WTC11 (cell line): ENCODE measurements at places on chromosomes 4 and X. TPM values are rescaled to one million over a fixed set of nuclear protein-coding genes. Genes with fewer than 3 reads are reported as not detected.

The TBX22 gene
- total RNA-seq = 0.30 to 1.0 TPM (median 0.66 TPM) in 3 replicates

- DNase-seq = no peak
- H3K4me3 ChIP-seq = peak overlapping the region; percentile 63
- H3K36me3 ChIP-seq = no peaks in the 10 kb centered on the region
- H3K27ac ChIP-seq = no peak overlapping the region
- H3K4me1 ChIP-seq = peaks cover 20% of the 10 kb centered on the region
Measured at GRCh38 chrX:40104985-40105834, 7.5 kb upstream of the BCOR start.

GRCh38 chr4:99847362-99847976 is 30.8 kb downstream of the DAPP1 start:
- no peak overlapping the region for H3K27ac ChIP-seq
- H3K27me3 ChIP-seq = no peaks in the 10 kb centered on the region
- no peaks in the 10 kb centered on the region for H3K4me1 ChIP-seq
- H3K4me3 ChIP-seq = no peak overlapping the region

The AMMECR1 gene
- 13.6 to 18.1 TPM (median 14.5 TPM) in 3 replicates for total RNA-seq

GRCh38 chrX:16910376-16910775 is 36.1 kb upstream of the REPS2 start:
- no peaks in the 10 kb centered on the region for H3K36me3 ChIP-seq
- no peak for DNase-seq
- no peak overlapping the region for H3K27ac ChIP-seq
- peaks cover 2% of the 10 kb centered on the region; the same call in 1 of the 2 replicates for H3K27me3 ChIP-seq
- H3K4me1 ChIP-seq = peaks cover 4% of the 10 kb centered on the region

GRCh38 chr4:3287271-3287971 is 5.4 kb upstream of the RGS12 start:
- no peak overlapping the region for H3K4me3 ChIP-seq
- H3K36me3 ChIP-seq = peaks cover 4% of the 10 kb centered on the region; the same call in 1 of the 2 replicates
- peak; percentile 9 for DNase-seq
- no peak overlapping the region for H3K27ac ChIP-seq
- H3K4me1 ChIP-seq = peaks cover 6% of the 10 kb centered on the region

The EXOC1L gene
- total RNA-seq = not detected in 3 replicates

The RAB41 gene
- total RNA-seq = not detected in 3 replicates

The F8A2 gene
- not detected in 3 replicates for total RNA-seq

The SPANXD gene
- not detected in 3 replicates for total RNA-seq

DNA sequence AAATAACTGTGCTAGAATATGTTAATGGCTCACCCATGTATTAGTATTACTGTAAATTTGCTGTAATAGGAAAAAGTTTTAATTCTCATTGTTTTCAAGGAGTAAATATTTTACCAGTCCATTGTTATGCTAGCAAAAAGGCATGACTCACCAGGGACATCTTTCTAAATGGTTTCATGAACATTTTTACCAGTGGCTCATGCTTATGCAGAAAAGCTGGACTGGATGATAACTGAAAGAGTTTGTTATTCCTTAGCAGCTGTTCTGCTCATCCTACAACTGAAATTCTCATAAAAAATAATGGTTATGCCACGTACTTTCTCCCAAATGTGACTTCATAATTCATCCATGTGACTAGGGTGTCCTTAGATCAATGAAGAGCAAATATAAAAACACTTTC is 111.9 kb upstream of the PCDH18 start:
- H3K27ac ChIP-seq = no peak overlapping the region
- H3K36me3 ChIP-seq = no peaks in the 10 kb centered on the region

GRCh38 chr4:147791865-147792264 is 60.0 kb downstream of the ARHGAP10 start:
- peak overlapping the region; percentile 44 for H3K27ac ChIP-seq
- H3K27me3 ChIP-seq = no peaks in the 10 kb centered on the region
- H3K4me1 ChIP-seq = peaks cover 16% of the 10 kb centered on the region

DNA sequence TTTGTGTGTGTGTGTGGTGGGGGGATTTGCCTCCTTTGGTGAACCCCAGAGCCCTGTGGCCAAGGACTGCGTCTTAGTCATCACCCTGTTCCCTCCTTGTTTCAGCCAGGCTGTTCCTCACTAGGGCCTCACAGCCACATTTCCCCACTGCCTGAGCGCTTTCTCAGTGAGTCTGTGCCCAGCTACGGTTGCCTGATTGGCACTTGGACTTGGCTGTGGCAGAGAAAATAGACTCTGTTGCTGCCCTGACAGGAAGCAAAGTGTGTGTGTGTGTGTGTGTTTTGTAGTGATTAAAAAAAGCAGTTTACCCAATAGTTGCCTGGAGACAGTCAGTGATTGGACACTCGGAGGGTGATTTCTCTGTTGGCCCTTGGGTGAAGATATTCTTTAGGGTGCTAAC is 113.0 kb downstream of the UCHL1 start:
- no peaks in the 10 kb centered on the region for H3K36me3 ChIP-seq
- no peak overlapping the region for H3K27ac ChIP-seq
- peaks cover 10% of the 10 kb centered on the region for H3K4me1 ChIP-seq
- DNase-seq = no peak
- H3K4me3 ChIP-seq = no peak overlapping the region

GRCh38 chrX:115373308-115373707 is 83.8 kb downstream of the LUZP4 start:
- no peaks in the 10 kb centered on the region for H3K27me3 ChIP-seq
- DNase-seq = no peak
- no peak overlapping the region; the same call in 1 of the 2 replicates for H3K27ac ChIP-seq
- no peak overlapping the region for H3K4me3 ChIP-seq
- no peaks in the 10 kb centered on the region for H3K36me3 ChIP-seq

DNA sequence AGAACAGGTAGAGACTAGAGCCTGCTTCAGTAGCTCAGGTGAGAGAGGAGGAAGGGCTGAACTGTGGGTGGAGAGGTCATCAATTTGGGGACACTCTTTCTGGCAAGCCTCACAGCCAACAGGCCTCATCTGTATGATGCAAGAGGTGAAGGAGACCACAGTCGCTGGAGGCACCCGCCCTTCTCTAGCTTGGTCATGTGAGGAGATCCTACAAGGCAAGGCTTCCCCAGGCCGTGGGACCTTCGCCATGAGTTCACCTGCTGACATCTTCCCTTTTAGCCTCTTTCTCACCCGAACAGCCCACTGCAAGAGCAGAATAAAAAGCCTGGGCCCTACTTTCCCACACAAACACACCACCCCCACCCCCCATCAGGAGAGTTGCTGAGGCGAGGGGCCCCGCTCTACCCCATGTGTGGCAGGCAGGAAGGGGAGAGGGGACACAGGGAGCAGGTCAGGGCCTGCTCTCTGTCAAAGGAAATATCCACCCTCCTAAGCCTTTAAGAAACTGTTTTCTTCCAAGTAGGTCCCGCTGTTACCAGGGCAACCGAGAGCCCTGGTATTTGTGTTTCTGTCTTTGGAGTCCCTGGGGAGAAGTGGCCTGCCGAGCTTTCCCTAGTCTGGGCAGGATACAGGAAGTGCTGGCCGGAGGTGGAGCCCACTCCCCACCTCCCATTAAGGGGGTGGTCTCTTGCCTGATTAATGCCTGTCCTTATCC is 8.1 kb downstream of the RTL5 start:
- H3K36me3 ChIP-seq = no peaks in the 10 kb centered on the region
- peak overlapping the region; percentile 83 for H3K27ac ChIP-seq
- H3K4me3 ChIP-seq = peak overlapping the region; percentile 18; the same call in 1 of the 2 replicates

- no peaks in the 10 kb centered on the region for H3K36me3 ChIP-seq
- H3K4me3 ChIP-seq = no peak overlapping the region
- no peak overlapping the region for H3K27ac ChIP-seq
- no peak for DNase-seq
Measured at GRCh38 chrX:11016728-11017127, 94.4 kb upstream of the HCCS start.

- H3K27ac ChIP-seq = no peak overlapping the region
- H3K27me3 ChIP-seq = no peaks in the 10 kb centered on the region
- no peak overlapping the region for H3K4me3 ChIP-seq
- peaks cover 34% of the 10 kb centered on the region for H3K4me1 ChIP-seq
- no peak for DNase-seq
Measured at GRCh38 chr4:125794989-125795388, 480.2 kb downstream of the FAT4 start.

DNA sequence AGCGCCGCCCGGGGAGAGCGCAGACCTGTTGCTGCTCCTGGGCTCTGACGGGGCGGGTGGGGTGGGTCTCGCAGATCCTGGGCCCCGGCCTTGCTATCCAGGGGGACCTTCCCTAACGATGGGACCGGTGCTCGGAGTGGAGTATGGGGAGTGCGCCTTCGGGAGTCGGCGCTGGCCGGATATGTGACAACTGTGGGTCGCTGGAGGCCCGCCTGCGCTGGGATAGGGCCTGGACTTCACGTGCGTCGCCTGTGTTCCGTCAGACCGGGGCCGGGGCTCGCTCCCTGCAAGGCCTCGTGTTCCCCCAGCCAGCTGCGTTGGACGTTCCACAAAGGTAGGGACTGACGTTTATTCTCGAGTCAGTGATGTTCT is 1.3 kb downstream of the TBL1X start:
- H3K4me3 ChIP-seq = peak overlapping the region; percentile 70
- no peaks in the 10 kb centered on the region for H3K36me3 ChIP-seq
- H3K27ac ChIP-seq = no peak overlapping the region
- H3K4me1 ChIP-seq = peaks cover 34% of the 10 kb centered on the region

The MCF2 gene
- total RNA-seq = 0.48 to 1.0 TPM (median 0.64 TPM) in 3 replicates

The KIF4A gene
- 34.9 to 36.2 TPM (median 35.5 TPM) in 3 replicates for total RNA-seq

- no peaks in the 10 kb centered on the region for H3K4me1 ChIP-seq
- H3K27ac ChIP-seq = no peak overlapping the region
- H3K36me3 ChIP-seq = no peaks in the 10 kb centered on the region
- no peak for DNase-seq
- no peak overlapping the region for H3K4me3 ChIP-seq
Measured at GRCh38 chrX:130531066-130531465, 129.3 kb downstream of the RBMX2 start.

DNA sequence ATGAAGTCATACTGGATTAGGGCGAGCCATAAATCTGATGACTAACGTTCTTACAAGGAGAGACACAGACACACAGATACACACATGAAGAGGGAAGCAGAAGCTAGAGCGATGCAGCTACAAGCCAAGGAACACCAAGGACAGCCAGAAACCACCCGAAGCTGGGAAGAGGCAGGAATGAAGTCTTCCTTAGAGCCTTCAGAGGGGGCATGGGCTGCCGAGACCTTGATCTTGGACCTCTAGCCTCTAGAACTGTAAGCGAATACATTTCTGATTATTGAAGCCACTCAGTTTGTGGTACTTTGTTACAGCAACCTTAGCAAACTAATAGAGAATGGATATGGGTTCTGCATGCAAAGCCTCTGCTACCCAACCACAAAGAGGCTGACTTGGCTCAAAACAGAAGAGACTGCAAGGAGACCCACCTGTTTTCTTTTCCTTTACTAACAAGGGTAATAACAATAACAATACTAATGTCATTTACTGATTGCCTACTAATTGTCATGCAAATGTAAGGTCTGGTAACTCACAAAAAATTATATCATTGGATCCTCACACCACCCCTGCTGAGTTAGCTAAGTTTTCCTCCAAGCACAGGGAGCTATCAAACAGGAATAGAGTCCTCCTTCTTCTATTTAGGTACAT is 10.1 kb upstream of the LDB2 start:
- H3K4me3 ChIP-seq = no peak overlapping the region; the same call in 1 of the 2 replicates
- DNase-seq = no peak
- H3K4me1 ChIP-seq = peaks cover 36% of the 10 kb centered on the region

The CCDC160 gene
- 1.7 to 1.9 TPM (median 1.8 TPM) in 3 replicates for total RNA-seq

The PRPS1 gene
- total RNA-seq = 106 to 126 TPM (median 107 TPM) in 3 replicates

The RAB28 gene
- 17.1 to 18.4 TPM (median 17.4 TPM) in 3 replicates for total RNA-seq
